ENCODE measurements at places on chromosomes 7 and 10.
A peak's percentile ranks its signal among the peaks of the same experiment; 100 is the strongest.

DNA sequence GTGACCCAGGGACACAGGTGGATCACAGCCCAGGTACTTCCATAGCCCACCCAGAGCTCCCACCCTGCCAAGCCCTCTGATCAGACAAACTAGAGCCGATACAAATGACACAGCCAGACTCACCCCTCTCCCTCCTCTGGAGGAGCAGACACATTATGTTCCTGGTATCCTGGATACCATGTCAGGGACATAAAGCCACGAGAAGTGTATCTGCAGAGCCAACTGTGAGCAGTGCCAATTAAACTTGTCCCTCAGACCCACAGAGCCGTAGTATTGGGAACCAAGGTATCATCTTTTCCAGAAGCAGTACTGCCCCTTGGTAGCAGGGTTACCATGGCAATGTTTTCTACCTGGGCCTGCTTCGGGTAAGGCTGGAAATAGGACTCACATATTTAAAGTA is 47.3 kb upstream of the CPXM2 start:
- no peak for DNase-seq

DNA sequence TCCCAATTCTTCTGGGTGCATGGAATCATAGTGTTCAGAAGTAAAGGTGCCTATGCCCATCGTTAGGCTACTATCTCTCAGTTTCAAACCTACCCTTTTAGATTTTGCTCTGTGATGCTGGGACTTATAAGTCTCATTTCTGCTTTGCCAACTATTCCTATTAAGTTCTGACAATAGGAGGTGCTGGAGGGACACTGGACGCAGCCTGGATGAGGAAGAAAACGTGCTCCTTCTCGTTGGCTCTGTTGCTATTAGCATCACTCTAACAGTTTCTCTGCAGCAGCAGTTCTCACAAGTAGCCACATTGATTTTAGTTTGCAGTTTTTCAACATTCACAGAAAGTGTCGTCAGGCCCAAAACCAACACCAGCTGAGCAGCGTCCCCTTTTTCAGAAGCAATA is 72.4 kb downstream of the ABCC2 start:
- DNase-seq = peak; percentile 21

DNA sequence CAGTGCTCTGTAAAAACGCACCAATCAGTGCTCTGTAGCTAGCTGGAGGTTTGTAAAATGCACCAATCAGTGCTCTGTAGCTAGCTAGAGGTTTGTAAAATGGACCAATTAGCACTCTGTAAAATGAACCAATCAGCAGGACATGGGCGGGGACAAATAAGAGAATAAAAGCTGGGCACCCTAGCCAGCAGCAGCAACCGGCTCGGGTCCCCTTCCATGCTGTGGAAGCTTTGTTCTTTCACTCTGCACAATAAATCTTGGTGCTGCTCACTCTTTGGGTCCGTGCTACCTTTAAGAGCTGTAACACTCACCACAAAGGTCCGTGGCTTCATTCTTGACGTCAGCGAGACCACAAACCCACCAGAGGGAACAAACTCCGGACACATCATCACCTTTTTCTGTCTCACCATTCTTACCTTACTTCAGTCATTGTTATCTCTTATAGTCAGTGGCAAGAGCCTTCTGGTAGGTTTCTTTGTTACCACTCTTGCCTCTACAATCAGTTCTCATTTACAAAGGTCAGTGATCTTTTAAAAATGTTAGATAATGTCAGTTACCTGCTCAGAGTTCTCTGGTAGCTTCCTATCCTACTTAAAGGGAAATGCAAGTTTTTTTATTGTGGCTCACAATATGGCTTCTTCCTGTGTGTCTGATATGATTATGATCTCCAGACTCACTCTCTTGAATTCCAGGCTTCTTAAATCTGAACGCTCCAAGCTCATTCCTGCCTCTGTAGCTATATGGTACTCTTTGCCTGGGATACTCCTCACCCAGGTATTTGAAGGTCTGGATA is 4.5 kb downstream of the STAM start:
- no peak for DNase-seq

GRCh38 chr10:18976696-18977251 is 71.8 kb upstream of the MALRD1 start:
- no peak for DNase-seq

- DNase-seq = no peak
Measured at GRCh38 chr7:112104120-112104519, 102.1 kb downstream of the DOCK4 start.
